Kidney glomerular epithelial cell (primary cell): ENCODE measurements at places on chromosomes 3 and 15.
A peak's percentile ranks its signal among the peaks of the same experiment; 100 is the strongest.

- DNase-seq, result peak; percentile 81
These were observed 43.2 kb downstream of the ARHGEF3 start for GRCh38 chr3:56758539-56758981.

DNA sequence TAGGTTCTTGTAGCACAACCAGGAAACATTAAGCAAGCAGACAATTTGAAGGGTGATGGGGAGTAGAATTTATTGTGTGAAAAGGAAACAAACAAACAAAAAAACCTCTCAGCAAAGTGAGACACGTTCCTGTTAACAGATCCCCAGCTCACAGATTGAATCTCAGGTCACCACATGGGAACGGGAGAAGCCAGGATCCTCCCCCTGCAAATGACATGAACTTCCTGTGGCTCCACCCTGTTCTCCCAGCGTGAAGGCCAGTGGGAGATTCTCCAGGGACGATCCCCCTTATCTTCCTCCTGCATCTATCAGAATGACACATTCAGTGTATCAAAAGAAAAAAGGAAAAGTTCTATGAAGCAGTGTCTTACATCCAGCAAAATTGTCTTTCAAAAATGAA lies 1488.1 kb downstream of the OTOL1 start:
- no peak for DNase-seq

DNA sequence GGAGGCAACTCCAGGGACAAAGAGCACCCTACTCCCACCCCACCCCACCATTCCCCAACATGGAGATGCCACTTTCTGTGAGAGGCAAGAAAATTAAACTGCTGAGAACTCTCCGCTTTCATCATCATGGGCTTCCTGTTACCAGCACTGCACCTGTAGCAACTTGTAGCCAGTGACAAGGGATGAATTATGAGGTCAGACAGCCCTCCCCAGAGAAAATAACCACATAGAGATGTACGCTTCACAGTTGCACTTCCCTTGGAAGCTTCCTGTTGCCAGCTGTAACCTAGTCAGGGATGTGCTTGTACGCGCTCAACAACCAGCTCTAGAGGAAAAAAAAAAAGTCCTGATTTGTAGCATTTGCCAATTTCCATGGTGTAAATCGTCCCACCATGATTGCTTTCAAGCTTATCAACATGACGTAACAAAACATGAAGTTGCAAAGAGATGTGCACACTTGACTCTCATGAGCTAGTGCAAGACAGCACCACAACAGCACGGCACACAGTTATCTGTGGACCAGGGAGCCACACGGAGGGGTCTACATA lies 145.4 kb downstream of the RAB11A start:
- no peak for DNase-seq

GRCh38 chr3:136670166-136670565 lies 82.0 kb downstream of the STAG1 start:
- no peak for DNase-seq

DNA sequence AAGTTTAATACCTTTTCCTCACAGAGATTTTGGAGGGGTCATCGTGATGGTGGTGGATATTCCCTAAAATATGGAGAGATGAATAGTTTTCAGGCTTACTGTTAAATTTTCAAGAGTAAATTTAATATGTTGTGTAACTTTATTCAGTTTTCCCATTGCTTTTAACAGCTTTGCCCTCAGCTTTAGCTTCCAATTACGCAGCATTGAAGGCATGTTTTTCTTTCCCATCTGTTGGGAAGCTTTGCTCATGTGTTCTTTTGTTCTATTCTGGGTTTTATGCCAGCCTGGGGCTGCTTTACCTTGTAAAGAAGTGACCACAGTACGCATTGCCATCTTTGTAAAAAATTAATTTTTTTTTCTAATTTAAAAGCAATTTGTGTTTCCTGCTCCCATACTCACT lies 151.5 kb downstream of the B3GALNT1 start:
- DNase-seq, result no peak

DNA sequence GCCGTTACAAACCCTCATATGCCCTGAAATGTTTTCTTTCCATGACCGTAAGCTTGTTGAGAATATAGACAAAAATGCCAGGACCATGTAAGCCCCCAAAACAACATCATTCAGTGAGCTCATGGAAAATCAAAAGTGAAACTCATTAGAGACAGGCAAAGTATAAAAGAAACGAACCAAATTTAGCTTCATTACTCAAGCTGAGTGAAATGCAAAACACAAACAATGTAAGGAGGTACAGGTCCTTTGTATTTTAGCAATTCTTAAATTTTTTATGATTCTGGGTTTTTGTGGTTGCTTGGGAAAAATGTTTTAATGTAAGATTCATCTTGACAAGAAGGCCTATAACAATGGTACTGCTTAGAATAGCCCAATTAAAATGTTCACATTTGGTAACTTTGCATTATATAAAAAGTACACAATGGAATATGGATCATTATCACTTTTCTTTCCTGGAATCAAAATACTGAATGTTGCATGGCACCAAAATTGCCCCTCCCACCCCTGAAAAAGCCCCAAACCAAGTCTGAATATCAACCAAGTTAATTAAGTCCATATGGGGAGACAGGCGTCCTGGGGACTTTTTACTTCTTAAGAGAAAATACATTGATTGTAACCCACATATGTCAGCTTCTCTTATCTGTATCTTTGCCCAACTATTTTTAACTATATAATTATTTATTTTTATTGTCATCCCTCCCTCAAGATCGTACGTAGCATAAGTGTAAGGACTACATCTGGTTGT lies 247.7 kb upstream of the CDIN1 start:
- no peak for DNase-seq

DNA sequence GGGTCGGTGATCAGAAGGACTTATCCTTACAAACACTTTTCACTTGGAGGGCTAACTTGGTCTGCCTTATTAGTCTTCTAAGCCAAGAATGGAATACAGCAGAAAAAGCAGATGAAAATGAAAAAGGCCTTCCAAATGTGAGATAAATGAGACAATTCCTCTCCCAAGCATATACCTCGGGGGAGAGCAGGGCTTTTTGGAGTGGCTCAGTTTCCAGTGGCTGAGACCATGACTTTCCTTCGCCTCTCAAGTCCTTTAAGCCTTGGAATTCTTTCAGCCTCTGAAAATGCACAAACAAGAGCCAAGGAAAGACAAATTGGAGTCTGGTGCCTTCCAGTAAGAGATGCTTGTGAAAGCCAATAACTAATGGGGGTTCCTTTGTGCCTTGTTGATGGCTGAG lies 130.9 kb downstream of the DTWD1 start:
- no peak for DNase-seq

DNA sequence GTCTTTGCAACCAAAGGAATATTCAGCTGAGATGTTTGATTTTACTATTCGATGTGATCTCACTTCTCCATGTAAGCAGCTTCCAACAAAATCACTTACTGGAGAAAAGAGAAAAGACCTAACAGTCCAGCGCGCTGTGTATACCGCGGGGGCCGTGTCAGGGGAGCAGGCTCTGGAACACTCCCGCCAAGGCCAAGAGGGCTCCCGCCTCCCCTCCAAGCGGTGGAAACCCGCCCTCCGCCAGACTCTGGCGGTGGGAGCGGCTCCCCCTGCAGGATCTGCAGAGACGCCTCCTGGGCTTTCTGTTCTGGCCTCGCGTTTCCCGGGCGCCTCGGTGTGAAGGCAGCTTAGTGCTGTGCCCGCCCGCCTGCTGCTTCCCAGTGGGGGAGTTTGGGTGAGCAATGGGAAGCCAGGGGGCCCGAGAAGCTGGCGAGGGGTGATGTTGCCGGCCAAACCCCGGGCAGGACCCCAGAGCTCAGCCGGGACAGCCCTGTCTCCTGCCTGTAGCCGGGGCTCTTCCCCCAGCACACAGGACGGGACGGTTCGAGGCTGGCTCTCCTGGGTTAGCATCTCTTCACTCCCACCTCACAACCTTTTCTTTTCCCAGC lies 36.3 kb downstream of the CHST14 start:
- DNase-seq, result peak; percentile 42

DNA sequence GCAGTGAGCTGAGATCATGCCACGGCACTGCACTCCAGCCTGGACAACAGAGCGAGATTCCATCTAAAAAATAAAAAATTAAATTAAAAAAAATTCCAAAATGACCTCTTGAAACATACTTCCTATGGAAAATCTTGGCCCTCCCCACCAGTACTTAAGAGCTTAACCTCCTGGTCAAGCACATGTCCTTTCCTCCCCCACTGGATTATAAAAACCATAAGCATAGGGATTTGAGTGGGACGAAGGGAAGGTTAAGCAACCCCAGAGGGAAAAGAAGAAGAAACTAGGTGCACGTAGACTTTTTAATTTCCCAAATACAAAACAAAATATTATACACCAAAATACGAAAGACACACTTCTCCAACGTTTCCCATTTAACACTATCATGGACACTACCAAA lies 25.3 kb downstream of the SLC4A7 start:
- no peak for DNase-seq

DNA sequence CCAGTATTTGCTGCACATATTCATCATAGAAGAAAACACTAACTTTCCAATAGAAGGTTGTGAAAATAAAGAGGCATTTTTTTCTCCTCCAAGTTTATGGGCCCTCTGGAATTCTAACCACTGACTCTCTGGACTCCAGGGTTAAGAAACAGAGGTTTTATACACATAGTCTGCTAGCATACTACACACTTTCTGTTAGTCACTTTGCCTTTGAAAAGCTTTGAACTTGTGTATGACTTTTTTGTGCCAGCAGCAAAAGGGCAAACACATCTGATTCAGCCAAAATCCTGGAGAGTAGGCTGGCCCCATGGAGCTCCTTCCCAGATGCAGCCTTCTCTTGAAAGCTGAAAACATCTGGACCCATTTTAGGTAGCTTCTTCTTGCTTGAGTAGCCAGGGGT lies 6.2 kb downstream of the ZIC4 start:
- DNase-seq, result no peak

- DNase-seq, result peak; percentile 71
These were observed 19.0 kb downstream of the PDHB start for GRCh38 chr3:58414538-58415197.
